ENCODE measurements at places on chromosomes 2 and 18.

GRCh38 chr2:238865015-238865719 is 17.3 kb downstream of the TWIST2 start:
- DNase-seq = no peak

- no peak for DNase-seq
Observed at GRCh38 chr2:212592695-212593094, 54.1 kb upstream of the ERBB4 start.

DNA sequence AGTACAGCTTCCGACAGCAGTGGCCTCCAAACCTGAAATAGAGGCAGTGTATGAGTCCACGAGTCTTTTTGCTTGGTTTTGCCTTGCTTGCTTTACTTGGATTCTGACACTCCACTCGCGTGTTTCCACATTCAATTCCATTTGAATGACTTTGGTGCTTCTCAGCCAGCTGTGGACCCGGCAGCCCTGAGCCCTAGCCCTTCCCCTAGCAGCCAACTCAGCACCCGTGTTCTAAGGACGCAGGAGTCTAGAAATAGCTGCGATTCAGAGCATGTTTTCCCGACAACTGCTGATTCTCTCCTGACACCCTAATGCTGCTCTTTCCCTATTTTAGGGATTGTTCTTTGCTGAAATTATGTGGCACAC is 20.6 kb downstream of the LRRFIP1 start:
- DNase-seq = no peak

GRCh38 chr2:222835143-222835822 is 25.6 kb upstream of the ACSL3 start:
- DNase-seq = no peak

DNA sequence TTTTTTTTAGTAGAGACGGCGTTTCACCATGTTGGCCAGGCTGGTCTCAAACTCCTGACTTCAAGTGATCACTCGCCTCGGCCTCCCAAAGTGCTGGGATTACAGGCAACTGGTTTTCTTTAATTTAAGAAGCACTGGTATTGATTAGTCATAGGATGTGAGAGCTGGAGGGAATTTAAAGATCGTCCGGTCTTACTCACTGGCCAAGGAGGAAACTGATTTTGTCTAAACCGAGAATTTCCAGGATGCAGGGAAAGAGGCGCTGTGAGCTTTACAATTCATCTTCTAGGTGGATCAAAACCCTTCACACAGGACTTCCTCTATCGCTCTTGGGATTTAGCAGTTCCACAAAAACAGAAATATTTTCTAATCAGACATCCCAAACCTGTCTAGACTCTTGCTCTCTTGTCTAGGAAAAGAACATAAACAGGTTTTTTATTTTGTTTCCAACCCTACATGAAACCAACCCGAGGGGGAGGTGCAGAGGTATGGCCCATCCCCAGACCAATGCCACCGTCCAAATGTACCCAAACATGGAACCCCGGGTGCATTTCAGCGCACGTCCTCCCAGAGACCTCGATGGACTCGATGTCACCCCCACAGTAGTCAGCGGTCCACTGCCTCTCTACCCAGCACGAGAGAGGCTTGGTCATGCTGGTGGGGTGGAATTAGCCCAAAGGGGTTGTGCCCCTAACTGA is 12.5 kb upstream of the TUBB6 start:
- no peak for DNase-seq

DNA sequence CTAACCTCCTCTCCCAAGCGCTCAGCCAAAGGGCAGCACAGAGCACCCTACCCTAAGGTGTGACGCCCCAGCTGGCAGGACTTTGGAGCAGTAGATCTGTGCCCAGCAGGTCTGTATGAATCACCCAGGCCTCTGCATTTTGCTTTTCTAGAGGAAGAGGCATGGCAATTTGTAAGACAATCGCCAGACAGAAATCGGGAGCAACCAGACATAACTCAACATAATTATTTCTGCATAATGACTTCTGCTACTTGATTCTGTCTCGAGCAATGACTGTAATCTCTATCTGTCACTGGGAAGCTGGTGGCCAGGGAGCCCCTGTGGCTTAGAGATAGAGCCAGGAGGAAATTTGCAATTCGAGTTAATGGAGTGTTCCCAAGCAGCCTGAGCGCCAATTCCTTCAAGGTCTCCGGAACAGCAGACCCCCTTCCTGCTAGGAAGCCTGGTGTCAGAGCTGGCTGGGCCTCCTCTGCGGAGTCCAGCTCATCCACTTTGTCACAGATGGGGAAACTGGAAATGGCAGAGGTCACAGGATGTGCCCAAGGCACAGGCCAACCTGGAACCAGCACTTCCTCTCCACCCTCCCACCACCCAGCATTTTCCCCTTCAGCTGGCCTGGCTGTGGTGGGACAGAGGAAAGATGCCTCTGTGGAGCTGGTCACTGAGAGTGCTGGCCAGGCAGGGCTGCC is 55.0 kb downstream of the ODC1 start:
- no peak for DNase-seq

- DNase-seq = no peak
Observed at GRCh38 chr2:7706791-7707190, 789.6 kb downstream of the RNF144A start.
